ENCODE measurements at places on chromosomes 6 and 20. TPM values are rescaled to one million over a fixed set of nuclear protein-coding genes. Genes with fewer than 3 reads are reported as not detected.

AKAP7 gene
- total RNA-seq: 12.0 TPM

- DNase-seq: no peak
Observed at GRCh38 chr20:37650661-37651060, 43.2 kb upstream of the CTNNBL1 start.

MAP3K5 gene
- 32.9 TPM for total RNA-seq

GPR6 gene
- not detected for total RNA-seq

- no peak for DNase-seq
Observed at GRCh38 chr20:62164879-62165761, 17.7 kb upstream of the MTG2 start.

DNA sequence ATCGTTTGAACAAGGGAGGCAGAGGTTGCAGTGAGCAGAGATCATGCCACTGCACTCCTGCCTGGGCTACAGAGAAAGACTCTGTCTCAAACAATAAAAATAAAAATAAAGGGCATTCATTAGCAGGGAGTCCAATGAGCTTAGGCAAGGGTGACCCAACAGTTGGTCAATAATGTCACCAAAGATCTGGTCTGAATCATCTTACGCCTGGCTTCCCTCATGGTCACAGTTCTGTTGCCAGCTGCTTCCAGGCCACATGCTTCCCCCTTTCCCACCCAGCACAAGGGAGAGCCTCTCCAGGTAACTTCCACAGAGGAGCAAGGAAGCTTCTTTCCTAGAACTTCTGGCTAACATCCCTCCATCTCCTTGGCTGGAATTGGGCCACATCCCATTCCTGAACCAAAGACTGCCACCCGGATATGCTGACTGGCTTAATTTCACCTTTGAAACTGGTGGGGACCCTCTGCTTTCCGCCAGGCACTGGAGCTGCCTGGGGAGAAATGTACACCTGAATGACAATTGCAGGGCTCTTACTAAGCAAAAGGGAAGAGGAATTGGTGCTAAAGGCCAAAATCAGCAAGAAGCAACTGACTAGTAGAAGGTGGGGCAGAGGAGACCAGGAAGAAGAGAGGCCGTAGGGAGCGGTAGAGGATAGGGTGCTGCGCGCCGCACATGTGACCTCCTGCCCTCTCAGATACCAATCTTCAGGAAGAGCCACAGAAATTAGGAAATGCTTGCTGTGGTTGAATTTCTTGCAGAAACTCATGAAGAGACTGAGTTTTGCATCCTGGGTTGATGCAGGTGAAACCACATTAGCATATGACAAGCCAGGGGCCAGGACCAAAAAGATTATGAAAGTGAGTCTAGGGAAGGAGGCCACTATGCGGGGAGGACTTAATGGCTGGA is 8.3 kb upstream of the SCML4 start:
- DNase-seq: no peak

- no peak for DNase-seq
Observed at GRCh38 chr6:128847431-128848210, 35.3 kb upstream of the LAMA2 start.

DNA sequence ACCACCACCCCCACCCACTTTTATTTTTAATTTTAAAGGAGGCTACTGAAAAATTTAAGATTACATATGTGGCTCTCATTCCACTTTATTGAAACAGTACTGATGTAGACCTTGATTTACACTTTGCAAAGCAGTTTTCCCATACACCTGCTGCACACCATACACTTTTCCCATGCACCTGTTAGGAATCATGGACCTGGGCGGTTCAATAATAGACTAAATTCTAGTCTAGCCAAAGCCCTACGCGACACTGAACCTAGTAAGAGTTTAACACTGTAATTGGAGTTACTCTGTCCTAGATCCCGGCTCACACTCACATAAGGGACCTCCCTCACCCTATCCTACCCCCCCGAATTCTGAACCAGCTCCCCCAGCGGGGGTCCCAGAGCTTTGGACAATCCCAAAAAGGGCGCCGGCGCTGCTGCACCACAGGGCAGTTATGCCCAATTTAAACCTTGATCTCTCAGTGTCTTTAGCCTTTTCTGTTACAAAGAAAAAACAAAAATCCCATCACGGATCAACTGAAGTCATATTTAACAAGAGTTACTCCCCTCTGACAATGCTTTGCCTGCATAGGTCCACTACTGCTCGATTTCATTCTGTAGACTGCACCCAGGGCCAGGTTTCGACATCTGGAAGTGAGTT is 2.4 kb upstream of the GCLC start:
- DNase-seq: no peak

SEMG1 gene
- total RNA-seq: not detected
